Fibroblast of the aortic adventitia (primary cell): ENCODE measurements at places on chromosomes 1 and 21. TPM values are rescaled to one million over a fixed set of nuclear protein-coding genes. Genes with fewer than 3 reads are reported as not detected.
A peak's percentile ranks its signal among the peaks of the same experiment; 100 is the strongest.

- no peak for DNase-seq
Measured at GRCh38 chr1:218529646-218530300, 184.6 kb downstream of the TGFB2 start.

Gene MYBPH
- 0.08 TPM in 1 of 2 replicates, not detected in the other for total RNA-seq

GRCh38 chr1:1752636-1753606 is 25.3 kb downstream of the NADK start:
- no peak for DNase-seq

GRCh38 chr1:69861641-69862040 is 293.9 kb downstream of the LRRC7 start:
- no peak for DNase-seq

Gene ADGRL4
- 12.3 and 139 TPM in 2 replicates for total RNA-seq

Gene FHAD1
- 0.63 and 0.74 TPM in 2 replicates for total RNA-seq

- peak; percentile 88 for DNase-seq
Measured at GRCh38 chr1:66446261-66447001, 87.5 kb upstream of the SGIP1 start.

- no peak for DNase-seq
Measured at GRCh38 chr1:22043198-22043769, 9.2 kb upstream of the CDC42 start.

- DNase-seq, result no peak
Measured at GRCh38 chr1:32652244-32652962, 1.4 kb downstream of the RBBP4 start.

- DNase-seq, result no peak
Measured at GRCh38 chr21:27475363-27475955, 508.6 kb upstream of the ADAMTS5 start.

GRCh38 chr1:89802051-89802450 is 18.8 kb upstream of the LRRC8D start:
- no peak for DNase-seq

Gene CFHR5
- not detected in 2 replicates for total RNA-seq

GRCh38 chr1:206666031-206666561 is 18.6 kb upstream of the MAPKAPK2 start:
- DNase-seq, result no peak

GRCh38 chr21:41366522-41367151 is 4.8 kb downstream of the MX2 start:
- DNase-seq, result peak; percentile 21

Gene BRINP2
- total RNA-seq, result 0.08 TPM in 1 of 2 replicates, not detected in the other

DNA sequence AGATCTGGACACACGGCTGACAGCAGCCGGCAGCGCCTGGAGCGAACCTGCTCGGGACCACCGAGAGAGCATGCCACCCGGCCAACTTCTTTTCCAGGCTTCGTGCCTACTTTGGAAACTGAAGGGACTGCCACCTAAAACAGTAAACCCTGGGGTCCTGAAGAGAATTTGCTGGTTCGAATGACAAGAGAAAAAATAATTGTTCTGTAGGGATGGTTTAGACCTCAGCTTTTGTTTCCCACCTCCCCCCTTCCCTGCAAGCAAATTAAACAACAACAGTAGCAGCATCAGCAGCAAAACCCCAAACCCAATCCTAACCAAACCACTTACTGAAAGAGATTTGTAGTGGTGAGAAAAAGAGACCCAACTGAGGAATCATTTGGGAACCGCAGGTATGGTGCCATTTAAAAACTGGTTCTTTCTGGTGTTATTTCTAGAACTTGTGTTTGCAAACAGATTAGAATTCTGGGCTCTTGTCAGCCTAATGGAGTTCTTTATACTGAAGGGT is 105.6 kb downstream of the LEPR start:
- no peak for DNase-seq

Gene BEND5
- 0.45 TPM in 1 of 2 replicates, not detected in the other for total RNA-seq

Gene TNN
- not detected in 2 replicates for total RNA-seq

- DNase-seq, result peak; percentile 33
Measured at GRCh38 chr1:150233359-150234308, 2.3 kb downstream of the ANP32E start.

GRCh38 chr21:32712043-32712442 is 15.8 kb downstream of the SYNJ1 start:
- no peak for DNase-seq

GRCh38 chr1:31183126-31183525 is 56.6 kb downstream of the NKAIN1 start:
- no peak for DNase-seq
